Activated T-helper 17 cell treated with anti-CD3 and anti-CD28 coated beads, Interleukin-2, amount 50 U/mL, for 72 hours (primary cell): ENCODE measurements at places on chromosomes 2 and 18.
A peak's percentile ranks its signal among the peaks of the same experiment; 100 is the strongest.

- no peak for ATAC-seq
Observed at GRCh38 chr2:163682695-163683094, 53.1 kb downstream of the FIGN start.

DNA sequence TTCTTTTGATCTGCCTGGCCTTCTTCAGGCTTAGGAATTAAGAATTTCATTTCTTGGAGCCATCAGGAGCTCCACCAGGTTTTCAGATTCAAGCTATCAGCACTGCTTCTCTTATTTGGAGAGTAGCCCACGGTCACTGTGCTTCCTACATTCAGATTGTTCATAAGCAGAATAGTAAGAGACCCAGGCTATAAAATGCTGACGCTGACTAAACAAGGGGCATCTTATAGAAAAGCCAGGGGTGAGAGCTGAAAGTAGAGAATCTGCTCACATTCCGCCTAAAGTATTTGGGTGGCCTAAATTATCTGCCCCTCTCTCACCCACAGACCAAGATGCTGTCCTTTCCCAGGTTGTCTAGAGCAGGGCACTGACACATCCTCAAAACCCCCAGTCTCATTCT is 120.3 kb upstream of the SULT1C3 start:
- no peak for ATAC-seq

DNA sequence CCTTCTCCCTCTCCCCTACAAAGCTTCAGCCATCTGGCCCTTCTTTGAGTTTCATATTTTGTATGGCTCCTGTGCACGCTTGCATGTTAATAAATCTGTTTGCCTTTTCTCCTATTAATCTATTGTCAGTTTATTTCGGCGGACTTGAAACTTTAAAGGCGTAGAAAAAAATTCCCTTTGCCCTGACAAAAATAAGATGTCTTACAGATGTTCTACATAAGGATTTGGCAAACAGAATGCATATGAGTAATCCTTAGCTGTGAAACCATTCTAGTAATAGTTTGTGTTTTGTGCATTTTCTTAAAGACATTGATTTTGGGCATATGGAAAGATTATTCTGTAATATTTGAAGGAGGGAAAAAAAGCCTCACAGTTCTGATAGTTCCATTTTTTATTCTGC is 15.0 kb upstream of the BMPR2 start:
- ATAC-seq, result no peak

GRCh38 chr2:240451108-240451611 is 15.7 kb downstream of the GPC1 start:
- no peak for ATAC-seq

DNA sequence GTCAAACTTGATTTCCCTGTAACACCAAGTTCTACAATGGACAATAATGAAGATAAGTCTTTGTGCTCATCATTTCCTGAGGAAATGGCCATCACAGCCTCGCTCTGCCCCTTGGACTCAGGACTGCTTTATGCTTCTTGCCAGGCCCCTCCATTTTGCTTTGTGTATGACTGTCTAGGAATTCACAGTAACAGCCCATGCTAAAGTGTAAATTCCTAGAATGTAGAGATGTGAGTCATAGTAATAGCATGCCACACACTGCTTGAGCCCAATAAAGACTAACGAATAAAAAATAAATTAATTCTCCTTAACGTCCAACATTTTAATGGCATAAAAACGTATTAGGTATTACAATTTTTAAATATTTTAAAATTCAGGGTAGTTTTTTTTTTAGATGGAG is 226.5 kb downstream of the PID1 start:
- no peak for ATAC-seq

- ATAC-seq, result no peak
Observed at GRCh38 chr2:238649936-238650518, 197.9 kb upstream of the TWIST2 start.

DNA sequence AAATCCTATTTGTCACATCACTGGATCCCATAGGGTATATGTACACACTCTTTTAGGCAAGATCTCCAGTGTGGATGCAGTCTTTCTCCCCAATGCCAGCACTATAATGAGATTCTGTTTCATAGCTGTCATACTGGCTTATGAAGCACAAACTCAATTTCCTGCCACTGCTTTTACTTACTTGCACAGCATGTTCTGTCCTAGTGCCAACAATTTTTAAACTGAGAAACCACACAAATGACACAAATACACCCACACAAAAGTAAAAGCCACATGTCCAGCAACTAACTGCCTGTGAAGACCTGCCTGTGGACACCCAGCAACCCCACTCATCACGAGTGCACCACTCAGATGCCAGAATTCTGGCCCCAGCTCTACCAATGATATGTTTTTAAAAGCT is 29.6 kb upstream of the RNU4ATAC start:
- peak; percentile 52 for ATAC-seq

DNA sequence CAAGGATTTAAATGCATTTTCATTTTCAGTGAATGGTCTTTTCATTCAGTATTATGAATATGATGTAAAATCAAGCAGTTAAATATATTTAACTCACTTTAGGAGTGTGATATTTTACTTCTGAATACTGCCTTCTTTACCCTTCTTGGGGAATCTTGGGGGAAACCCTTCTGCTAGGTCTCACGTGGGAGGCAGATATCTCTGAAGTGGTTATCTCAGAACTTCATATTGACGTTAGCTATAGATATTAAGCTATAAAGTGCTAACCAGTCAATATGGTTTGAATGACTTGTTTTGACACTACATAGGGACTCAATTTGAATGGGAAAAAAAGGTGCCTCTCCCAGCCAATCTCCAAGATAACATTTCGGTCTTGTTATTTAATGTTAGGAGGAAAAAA is 9.8 kb downstream of the REL start:
- peak; percentile 93 for ATAC-seq

DNA sequence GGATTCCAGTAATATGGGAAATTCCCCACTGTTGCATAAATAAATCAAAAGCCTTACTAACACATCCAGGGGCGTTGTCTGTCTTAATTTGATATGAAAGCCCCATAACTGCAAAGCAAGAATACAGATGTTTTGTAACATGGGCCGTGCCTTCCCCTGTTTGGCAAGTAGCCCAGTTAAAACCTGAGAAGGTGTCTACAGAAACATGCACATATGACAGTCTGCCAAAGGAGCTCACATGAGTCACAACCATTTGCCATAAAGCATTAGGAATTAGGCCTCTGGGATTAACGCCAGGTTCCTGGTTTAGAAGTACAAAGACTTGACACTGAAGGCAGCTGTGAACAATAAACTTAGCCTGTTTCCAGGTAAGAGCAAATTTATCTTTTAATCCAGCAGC is 43.1 kb upstream of the LONRF2 start:
- ATAC-seq, result no peak

DNA sequence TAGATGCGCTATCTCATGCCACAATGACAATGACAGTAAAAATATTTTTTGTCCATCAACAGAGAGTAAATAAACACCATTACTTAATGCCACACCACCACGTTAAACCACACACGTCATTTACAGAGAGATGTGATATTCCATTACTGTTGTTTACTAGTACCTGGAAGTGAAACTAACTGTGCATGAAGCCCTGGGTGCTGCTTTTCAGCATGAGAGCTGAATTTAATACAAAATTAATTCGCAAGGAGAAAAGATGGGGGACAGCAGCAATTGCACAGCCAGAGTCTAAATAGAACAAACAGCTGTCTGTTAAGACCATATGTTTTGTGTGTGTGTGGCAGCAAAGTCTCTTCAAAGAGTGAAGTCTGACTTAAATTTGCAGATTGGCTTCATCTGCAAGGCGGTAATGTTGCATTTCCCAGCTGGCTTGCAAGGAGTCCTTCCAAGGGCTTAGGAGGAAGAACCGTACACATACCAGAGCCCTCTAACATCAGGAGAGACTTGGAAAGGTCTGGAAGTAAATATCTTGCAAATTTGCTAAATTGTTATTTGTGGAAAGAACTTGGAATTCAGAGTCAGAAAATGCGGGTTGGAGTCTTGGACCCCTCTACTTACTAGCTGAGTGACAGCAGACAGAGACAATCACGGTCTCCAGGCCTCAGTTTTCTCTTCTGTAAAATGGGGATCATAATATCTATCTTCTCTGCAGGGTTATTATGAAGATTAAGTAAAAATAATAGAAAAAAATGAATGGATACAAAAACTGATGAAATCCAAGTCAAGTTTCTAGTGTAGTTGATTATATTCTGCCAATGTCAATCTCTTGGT is 127.6 kb downstream of the ALPK2 start:
- ATAC-seq, result no peak

- ATAC-seq, result no peak
Observed at GRCh38 chr2:156004459-156004858, 328.1 kb downstream of the NR4A2 start.

DNA sequence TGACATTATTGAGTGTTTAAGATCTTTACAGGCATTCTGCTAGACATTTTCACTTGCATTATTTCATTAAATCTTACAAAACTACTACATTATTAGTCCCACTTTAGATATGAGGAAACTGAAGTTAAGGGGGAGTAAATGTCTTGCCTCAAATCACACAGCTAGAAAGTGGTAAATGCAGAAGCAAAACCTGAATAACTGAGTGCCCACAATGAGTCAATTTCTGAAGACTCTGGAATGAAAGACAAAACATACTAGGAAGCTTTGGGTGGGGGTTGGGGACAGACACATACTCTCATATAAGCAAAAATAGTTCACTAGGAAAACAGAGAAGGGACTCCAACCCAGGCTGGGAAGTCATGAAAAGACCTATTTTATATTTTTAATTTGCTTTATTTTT is 214.4 kb upstream of the LRATD1 start:
- no peak for ATAC-seq

- no peak for ATAC-seq
Observed at GRCh38 chr2:16948053-16948452, 282.4 kb upstream of the CYRIA start.

DNA sequence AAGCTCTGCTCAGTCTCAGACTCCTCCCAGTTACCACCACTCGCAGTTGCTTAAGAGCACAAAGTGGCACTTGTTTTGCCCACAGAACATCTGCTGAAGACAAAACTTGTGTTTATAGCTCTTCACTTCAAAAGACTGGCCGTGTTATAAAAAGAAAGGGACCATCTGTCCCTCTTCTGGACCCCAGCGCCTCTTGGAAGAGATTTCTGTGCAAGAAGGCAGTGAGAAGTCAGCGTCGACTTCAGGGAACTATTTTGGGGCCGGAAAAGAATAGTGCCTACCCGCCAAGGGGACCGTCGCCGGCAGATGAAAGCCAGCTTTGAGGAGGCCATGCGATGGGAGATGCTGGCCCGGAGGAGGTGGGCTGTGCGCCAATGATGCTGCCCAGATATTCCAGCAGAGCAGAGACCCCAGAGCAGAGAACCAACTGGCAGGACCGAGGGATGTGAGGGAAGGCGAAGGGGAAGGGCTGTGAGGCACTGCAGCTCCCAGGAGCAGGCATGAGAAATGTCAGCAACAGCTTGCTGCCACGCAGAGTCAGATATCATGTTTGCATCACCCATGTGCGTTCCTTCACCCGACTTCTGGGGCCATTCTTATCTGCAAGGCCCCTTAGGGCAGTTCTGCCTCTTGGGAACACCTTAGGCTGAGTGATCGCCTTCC is 270.9 kb downstream of the ATAD2B start:
- no peak for ATAC-seq

GRCh38 chr2:5175231-5175630 is 517.0 kb upstream of the SOX11 start:
- ATAC-seq, result no peak

GRCh38 chr2:10824191-10824590 is 11.6 kb upstream of the PDIA6 start:
- no peak for ATAC-seq

GRCh38 chr2:74461187-74462053 is 3.2 kb downstream of the WBP1 start:
- ATAC-seq, result no peak

- ATAC-seq, result no peak
Observed at GRCh38 chr2:168079236-168079635, 168.2 kb downstream of the STK39 start.

DNA sequence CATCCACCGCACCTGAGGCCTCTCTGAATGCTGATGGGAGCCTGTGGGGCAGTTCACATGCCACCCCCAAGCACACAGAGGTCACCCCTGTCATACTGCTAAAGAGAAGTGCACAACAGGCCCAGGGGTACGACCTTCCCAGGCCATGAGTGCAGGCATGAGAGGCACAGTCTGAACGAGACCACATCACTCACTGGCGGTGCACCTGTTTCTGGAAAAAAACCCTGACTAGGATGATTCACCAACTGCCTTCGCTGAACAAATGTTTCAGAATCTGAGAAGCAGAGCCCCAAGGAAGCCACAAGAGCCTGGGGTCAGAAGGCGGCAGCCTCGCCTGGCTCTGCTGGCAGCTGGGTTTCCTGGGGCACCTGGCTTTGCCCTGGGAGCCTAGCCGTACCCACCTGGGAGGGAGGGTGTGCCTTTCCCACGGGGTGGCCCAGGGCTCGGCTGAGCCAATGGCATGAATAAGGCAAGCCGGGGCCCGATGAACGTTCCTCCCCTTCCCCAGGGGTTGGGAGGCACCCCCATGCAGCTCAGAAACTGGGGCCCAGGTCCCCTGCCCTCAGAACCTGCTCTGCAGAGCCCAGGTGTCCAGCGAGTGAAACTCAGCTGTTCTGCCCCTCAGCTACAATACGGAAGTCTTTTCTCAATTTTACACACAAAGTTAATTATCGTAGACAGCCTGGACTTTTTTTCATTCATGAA is 73.8 kb downstream of the HDAC4 start:
- peak; percentile 95 for ATAC-seq

DNA sequence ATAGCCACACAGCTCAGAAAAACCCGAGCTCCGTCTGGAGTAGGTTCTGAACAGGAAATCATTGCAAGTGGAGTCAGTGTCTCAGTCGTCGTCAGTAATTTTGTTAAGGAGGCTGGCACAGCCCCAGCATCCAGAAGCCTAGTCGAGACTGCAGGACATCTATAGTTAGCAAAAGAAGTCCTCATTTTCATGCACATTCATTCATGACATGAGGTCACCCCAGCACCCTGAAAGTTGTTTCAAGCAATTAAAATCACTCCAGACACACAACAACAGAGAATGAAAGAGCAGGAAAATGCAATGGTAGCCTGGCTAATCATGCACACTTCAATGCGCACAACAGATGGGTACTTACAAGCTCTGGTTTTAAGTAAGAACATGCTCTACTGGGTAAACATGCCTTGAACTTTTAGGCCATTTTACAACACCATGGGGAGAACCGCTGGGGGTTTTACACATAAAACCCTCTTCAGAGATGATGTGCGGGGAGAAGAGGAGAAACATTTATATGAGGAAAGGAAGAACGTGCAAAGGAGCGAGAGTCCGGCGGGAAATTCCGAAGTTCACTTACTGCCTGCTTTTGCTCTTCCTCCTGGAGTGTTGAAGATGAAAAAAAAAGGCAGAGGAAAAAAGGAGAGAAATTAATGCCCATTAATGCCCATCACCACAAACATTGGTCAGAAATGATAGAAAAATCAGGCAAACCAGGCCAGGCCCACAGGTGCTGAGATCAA is 77.4 kb upstream of the DNMT3A start:
- no peak for ATAC-seq

- peak; percentile 59 for ATAC-seq
Observed at GRCh38 chr2:135709992-135710391, 31.7 kb upstream of the UBXN4 start.

DNA sequence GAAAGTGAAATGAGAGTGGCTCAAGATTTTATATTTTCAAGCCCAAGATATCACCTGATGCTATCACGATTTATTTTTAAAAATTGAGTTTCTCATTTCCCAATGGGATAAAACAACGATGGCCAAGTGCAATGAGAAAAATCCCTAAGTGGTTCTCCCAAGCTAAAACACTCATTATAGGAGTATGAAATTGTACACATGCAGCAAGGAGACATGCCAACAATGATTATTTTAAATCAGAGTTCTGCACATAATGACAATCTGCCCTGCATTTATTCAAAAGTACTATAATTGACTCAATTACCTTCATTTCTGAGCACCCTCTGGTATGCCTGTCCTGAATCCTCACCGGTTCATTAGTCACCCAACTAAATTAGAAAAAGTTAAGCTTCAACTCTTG is 12.7 kb downstream of the CYTIP start:
- ATAC-seq, result no peak
